ENCODE measurements at places on chromosomes 1 and 21. TPM values are rescaled to one million over a fixed set of nuclear protein-coding genes. Genes with fewer than 3 reads are reported as not detected.

Gene RAB3B
- total RNA-seq: 0.07 TPM

Gene OR2L5
- not detected for total RNA-seq

Gene DCDC2B
- total RNA-seq: not detected

Gene SPRR2D
- not detected for total RNA-seq

Gene VAMP4
- 11.8 TPM for total RNA-seq

Gene LCK
- total RNA-seq: 221 TPM

Gene SARS1
- 128 TPM for total RNA-seq

Gene PTCH2
- total RNA-seq: 0.59 TPM

Gene RNU1-2
- 2,369 TPM for total RNA-seq

Gene DISC1
- total RNA-seq: 1.5 TPM

Gene TPR
- total RNA-seq: 154 TPM

Gene TMEM63A
- 32.5 TPM for total RNA-seq

Gene LCE1E
- not detected for total RNA-seq

Gene S100A7A
- not detected for total RNA-seq

Gene PTPN7
- total RNA-seq: 398 TPM

Gene SH3D21
- total RNA-seq: 19.0 TPM

Gene SPRR2E
- not detected for total RNA-seq

Gene CRNN
- not detected for total RNA-seq

Gene RFX5
- total RNA-seq: 68.9 TPM

Gene BCL2L15
- 0.39 TPM for total RNA-seq

Gene TAL1
- not detected for total RNA-seq

Gene SLC2A5
- total RNA-seq: not detected

Gene FALEC
- 0.37 TPM for total RNA-seq

Gene CYP4A22
- not detected for total RNA-seq

Gene LCE2B
- not detected for total RNA-seq

Gene LAD1
- not detected for total RNA-seq

Gene IL6R
- total RNA-seq: 1.6 TPM

Gene EPHA10
- 0.21 TPM for total RNA-seq

Gene RNU1-4
- 2,369 TPM for total RNA-seq

Gene MEX3A
- 1.6 TPM for total RNA-seq

Gene HRNR
- total RNA-seq: not detected

Gene TCHHL1
- total RNA-seq: not detected

Gene PCP4L1
- not detected for total RNA-seq

Gene ANP32E
- total RNA-seq: 198 TPM

Gene OPTC
- total RNA-seq: not detected

Gene FMO1
- total RNA-seq: not detected

Gene NTRK1
- 253 TPM for total RNA-seq

Gene FCRL4
- total RNA-seq: not detected

Gene C1orf216
- total RNA-seq: 25.4 TPM

Gene AIM2
- 101 TPM for total RNA-seq

Gene LCE2A
- total RNA-seq: not detected

Gene NPPB
- not detected for total RNA-seq

Gene RAB25
- total RNA-seq: 0.18 TPM

Gene RPTN
- total RNA-seq: not detected

Gene RRAGC
- total RNA-seq: 14.2 TPM

Gene LDLRAD1
- total RNA-seq: not detected

Gene HNRNPR
- 231 TPM for total RNA-seq

Gene DMRTA2
- not detected for total RNA-seq

Gene CNTN2
- total RNA-seq: not detected

Gene SEMA4A
- total RNA-seq: 132 TPM
